ENCODE measurements at places on chromosomes 16 and 17. TPM values are rescaled to one million over a fixed set of nuclear protein-coding genes. Genes with fewer than 3 reads are reported as not detected.

The SP6 gene
- total RNA-seq = 0.18 TPM

The ZSCAN32 gene
- total RNA-seq = 10.8 TPM

The ITPRIPL2 gene
- 17.8 TPM for total RNA-seq

DNA sequence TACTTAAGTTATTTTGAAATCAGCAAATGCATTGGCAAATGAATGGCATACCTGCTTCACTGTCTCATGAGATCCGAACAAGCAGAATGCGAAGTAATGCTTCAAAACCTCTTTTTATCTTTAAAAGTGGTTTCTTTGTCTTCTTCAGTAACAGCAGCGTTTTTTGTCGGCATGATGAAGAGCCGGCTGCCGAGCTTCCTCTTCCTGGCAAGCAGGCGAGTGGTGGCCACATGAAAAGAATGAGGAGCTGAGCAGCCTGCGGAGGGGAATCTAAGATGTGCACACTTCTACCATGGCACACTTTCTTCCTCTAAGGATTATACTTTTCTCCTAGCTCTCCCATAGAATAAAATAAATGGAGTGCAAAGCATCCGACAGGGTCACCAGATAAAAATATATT, 42.4 kb upstream of the AKTIP start:
- H3K27ac ChIP-seq = no peak overlapping the region
- DNase-seq = no peak

DNA sequence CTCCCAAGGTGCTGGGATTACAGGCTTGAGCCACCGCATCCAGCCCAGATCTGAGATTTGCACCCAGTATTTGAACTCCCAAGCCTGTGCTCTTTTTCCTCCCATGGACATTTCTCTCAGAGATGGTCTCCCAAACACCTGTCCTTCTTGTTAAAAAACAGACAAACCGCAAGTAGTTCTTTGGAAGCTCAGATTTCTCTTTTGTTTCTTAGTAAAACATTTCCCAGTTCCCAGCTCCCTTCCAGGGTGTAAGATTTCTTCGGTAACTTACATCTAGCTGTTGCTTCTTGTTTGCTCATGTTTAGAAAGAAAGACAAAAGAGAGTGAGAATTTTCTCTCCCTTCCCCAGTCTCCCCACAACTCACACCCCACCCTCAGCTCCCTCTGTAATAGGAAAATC, 36.2 kb downstream of the IL4R start:
- no peak for DNase-seq
- peaks cover 2% of the 10 kb centered on the region for H3K4me1 ChIP-seq
- no peaks in the 10 kb centered on the region for H3K27me3 ChIP-seq
- H3K4me3 ChIP-seq = no peak overlapping the region
- H3K36me3 ChIP-seq = peaks cover 58% of the 10 kb centered on the region

GRCh38 chr17:82217530-82218204, 5.0 kb upstream of the CCDC57 start:
- no peaks in the 10 kb centered on the region for H3K27me3 ChIP-seq
- peak; percentile 27 for DNase-seq
- peak overlapping the region; percentile 76 for H3K27ac ChIP-seq
- H3K36me3 ChIP-seq = no peaks in the 10 kb centered on the region
- peaks cover 19% of the 10 kb centered on the region for H3K4me1 ChIP-seq
- no peak overlapping the region for H3K4me3 ChIP-seq
